ENCODE measurements at places on chromosomes 3 and 15. TPM values are rescaled to one million over a fixed set of nuclear protein-coding genes. Genes with fewer than 3 reads are reported as not detected.

DNA sequence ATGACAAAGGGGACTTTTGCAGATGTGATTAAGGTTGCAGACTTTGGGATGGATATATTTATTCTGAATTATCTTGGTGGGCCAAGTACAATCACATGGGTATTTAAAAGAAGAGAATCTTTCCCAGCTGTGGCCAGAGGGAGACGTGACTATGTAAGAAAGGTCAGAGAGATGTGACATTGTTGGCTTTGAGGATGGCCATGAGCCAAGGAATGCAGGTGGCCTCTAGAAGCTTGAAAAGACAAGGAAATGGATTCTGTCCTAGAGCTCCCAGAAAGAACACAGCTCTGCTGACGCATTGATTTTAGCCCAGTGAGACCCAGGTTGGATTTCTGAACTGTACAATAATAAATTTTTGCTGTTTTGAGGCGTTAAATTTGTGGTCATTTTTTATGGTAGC, 616.0 kb upstream of the TBL1XR1 start:
- DNase-seq: no peak

The ZPLD1 gene
- total RNA-seq: not detected

DNA sequence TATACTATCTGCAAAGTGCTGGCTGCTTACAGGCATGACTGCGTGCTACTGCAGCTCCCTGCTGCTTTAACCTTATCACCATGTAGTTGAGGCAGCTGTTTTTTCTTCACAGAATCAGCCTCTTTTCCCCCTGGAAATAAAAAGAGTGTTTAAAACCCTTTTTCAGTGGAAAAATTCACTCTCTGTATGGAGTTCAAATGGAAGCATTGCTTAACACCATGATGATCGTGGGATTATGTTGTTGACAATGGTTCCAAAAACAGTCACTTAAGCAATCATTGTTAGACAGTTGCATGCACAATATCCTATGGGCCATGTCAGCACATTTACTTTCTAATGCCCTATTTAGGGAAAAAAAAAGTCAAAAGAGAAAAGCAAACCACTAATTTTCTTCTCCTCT, 536.4 kb downstream of the UNC13C start:
- DNase-seq: no peak

DNA sequence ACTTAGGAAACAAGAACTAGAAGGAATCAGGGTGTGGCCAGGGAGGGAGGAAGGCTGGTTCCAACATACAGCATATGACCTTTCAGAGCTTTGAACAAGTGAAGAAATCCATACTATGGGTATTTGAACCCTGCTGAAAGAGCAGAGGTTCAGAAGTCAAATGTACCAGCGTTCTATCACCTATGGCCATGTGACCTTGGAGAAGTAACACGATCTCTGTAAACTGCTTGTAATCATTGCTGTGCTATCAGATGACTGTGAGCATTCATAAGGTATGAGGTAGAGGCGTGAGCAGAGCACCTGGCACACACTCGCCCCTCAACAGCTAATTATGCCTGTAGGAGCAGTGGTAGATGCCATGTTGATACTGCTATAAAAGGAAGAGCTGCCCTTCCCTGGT, 55.2 kb downstream of the KLHL6 start:
- no peak for DNase-seq

GRCh38 chr3:58581328-58582091, 4.3 kb upstream of the FAM107A start:
- no peak for DNase-seq

DNA sequence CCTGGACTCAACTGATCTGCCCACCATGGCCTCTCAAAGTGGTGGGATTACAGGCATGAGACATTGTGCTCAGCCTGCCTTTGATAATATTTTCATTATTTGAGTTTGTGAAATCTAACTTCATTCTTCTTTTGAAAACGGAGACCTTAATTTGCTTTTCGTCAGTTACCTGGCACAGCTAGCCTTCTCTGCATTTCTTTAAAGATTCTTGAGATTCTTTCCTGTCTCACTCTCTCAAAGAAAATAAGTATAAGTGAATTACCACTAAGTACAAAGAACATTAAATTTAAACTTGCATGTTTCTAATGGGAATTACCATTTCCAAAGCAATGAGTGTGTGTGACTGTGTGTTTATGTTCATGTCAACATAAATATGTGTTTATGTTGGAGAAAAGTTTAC, 187.9 kb downstream of the NFKBIZ start:
- no peak for DNase-seq

Data from Caco-2 (cell line).